ENCODE measurements at places on chromosomes 1 and 21.

DNA sequence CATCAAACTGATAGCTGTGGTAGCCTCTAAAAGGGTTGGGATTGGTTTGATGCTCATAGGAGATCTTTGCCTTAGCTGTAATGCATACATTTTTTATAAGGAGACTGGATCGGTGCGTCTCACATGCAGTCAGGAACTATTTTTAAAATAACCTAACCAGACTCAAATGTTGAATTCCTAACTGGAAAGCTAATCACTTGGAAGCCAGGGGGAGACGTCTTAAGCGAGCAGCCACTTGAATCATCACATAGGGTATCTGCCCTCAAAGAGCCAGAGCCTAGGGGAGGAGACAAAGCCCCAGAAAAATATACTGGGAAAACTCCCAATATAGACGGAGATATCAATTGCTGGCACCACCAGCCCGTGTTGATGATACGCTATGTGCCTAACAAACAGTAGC lies 61.7 kb upstream of the PUM1 start:
- no peak for DNase-seq

DNA sequence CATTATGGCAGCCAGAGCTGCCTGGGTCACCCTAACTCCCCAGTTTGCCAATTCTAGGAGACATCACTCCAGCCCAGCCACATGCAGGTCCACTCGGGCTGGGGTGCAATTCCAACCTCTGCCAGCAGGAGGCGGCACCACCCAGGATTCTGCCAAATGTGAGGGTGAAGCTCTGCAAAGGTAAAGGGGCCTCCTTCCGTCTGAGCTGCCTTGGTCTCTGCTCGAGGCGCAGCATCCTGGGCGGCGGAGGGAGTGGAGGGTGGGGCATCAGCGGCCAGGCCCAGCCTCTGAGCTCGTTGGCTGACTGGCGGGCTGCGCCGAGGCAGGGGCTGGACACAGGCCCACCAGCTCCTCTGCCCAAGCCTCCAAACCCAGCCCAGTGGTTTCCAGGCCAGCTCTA lies 63.8 kb downstream of the ARHGEF16 start:
- no peak for DNase-seq

DNA sequence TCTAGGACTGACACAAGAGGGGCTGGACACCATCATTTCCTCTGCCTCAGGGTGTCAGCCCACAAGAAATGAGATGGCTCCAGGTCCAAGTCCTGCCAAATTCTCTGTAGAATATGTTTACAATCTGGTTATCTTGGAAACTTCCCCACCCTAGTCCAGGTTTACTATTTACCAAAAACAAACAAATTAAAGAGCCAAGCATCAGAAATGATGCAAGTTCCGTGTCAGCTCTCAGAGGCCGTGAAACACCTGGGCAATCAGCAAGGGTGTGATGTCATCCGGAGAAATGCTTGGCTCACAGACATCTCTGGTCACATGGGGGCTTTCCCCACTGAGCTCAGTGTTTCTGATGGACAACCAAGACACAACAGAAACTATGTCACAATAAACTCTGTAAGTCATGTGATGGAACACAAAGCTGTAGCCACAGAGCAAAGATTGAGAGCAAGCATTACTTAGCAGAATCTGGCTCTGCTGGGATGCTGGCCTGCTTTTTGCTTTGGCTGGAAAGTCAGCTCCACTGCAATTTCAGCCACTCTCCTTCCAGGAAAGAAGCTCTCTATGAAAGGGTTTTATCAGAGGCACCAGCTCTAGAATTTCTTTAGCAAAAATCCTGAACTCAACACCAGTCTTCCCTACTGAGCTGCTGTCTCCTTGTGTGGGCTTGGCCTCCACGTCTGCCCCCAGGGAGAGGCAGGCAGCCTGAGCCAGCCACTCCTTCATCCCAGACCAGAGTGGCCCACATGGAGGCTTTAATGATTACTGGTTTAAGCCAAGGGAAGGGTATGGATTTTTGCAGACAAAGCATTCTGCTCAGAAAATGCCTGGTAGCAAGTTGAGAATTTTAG lies 55.9 kb downstream of the NENF start:
- peak; percentile 80 for DNase-seq

DNA sequence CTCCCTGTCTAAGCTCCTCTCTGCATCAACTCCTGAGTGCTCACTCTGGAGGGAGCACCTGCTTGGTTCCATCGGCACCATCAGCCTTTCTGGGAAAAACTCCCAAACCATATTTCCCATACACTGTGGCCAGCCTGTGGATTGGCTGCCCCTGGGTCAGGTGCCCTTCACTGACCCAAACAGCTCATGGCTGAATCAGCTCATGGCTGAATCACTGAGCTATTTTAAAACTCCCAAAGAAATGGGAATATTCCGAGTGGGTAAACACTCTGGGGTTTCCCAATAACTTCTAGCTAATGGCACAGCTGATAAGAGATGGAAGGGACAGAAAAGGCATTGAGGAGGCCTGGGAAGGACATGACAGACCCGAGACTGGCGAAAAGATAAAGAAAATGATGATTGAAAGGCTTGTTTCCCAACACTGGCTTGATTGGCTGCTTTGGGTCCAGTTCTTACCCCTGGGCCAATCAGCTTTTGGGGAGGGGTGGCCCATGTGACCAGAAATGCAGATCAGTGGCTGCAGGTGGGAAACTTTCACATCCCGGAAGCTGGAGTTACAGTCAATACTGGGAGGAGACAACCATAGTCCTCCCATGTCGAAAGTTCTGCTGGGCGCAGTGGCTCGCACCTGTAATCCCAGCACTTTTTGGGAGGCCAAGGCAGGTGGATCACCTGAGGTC lies 37.3 kb upstream of the KAZN start:
- DNase-seq, result no peak

DNA sequence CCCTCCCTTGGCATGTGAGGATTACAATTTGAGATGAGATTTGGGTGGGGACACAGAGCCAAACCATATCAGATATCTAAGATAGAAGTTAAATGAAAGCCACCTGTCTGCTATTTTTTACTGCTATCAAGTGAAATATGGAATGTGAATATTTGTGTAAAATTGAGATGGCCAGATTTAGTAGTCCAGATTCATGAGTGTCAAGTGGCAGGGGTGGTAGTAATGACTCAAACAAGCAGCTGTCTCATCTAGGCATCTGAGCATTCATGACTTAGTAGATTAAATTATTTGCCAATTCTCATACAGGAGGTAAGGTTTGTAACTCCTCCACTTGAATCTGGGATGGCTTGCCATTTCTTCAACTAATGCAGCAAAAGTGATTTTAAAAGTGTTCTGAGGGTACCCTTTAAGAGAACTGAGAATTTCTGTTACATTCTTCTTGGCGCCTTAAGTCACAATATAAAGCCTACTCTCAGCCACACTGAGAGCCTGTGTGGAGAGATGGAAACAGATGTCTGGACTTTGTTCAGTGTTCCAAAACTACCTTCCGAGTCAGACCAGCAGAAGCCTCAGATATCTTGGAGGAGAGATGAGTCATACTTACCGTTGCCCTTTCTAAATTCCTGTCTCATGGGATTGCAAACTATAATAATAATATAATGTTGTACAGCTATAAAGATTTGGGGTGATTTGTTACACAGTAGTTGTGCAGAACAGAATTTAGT lies 1065.6 kb upstream of the TMPRSS15 start:
- DNase-seq, result no peak

DNA sequence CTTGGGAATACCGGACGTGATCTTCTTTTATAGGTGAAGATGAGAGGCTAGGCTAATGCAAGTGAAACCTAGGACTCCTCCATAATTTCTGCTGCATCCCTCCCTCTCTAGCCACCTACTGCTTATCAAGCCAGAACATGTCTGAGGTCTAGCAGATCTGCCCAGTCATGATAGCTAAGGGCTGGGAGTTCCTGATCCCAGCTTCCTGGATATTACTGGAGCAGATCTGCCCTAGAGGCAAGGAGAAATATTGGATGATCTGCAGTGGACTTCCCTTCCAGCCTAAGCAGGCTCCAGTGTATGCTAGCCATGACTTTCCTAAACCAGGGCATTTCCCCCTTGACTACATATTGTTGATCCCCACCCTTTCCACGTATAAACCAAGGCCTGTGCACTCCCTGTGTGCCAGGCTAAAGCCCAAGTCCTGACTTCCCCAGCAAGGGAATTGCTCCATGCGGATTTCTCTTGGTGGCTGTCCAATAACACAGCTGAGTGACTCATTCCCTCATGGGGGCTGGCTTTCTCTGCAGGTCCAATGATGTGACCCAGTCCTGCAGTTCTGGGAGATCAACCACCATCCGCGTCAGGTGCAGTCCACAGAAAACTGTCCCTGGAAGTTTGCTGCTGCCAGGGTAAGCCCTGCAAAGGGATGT lies 15.5 kb upstream of the SARS1 start:
- DNase-seq, result no peak

DNA sequence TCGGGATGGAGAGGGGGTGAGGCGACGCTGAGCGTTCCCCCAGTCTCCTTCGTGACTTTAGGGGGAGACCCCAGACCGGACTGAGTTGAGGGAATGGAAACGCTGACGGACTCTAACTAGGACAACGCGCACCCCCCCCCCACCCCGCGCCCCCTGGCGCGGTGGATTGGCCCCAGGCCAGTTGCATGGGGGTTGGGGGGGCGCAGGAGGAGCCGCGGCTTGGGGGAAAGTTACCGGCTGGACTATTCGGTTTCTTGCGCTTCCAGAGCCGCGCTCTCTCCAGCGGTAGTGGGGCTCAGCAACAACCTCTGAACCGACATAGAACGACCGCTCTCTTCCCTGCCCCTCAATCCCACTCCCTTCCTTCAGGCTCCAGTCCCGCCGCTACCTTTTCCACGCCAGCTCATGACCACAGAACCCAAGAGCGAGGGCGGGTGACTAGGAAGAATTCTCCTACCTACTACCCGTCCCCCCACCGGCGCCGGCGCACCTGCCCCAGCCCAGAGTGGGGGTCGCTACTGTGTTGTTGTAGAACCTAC lies 694 bp downstream of the ZBTB7B start:
- no peak for DNase-seq

DNA sequence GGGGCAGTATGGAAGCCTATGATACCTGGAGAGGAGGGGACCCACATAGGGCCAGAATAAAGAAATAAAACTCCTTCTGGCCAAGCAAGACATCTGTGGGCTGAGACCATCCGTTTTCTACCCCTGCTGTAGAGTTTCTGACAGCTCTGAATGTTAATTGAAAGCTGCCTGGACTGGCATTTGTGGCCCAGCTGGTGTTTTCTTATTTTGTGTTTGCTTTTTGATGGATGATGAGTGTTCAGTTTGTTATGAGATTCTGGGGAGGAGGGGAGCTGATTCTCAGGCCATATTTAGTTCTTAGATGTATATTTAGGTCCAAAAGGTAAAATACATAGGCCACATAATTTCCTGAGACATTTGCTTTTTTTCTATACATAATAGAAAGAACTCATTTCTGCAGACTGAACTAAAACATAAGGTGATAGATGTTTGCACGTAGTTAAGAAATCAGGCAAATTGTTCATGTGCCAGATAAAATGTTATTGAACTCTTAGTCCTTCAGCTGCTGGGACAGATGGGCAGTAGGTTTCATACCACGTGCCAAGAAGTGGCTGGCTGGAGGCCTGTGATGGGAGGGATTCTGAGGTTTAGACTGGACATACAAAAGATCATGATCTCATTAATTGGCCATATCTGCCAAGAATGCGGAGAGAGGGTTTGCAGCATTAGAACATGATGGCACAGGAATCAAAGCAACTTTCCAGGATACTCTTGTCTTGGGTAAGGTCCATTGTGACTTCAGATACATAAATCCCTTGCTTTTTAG lies 54.1 kb downstream of the DSCAM start:
- no peak for DNase-seq

GRCh38 chr1:177302357-177303044 lies 131.7 kb downstream of the BRINP2 start:
- DNase-seq, result no peak

GRCh38 chr1:4346131-4346530 lies 308.3 kb upstream of the AJAP1 start:
- no peak for DNase-seq

- no peak for DNase-seq
These were observed 416.3 kb upstream of the ESRRG start for GRCh38 chr1:217139513-217139912.

GRCh38 chr1:101748077-101748476 lies 248.6 kb downstream of the OLFM3 start:
- DNase-seq, result no peak

- no peak for DNase-seq
These were observed 2.9 kb upstream of the GPR25 start for GRCh38 chr1:200869753-200870391.

- DNase-seq, result no peak
These were observed 59.1 kb downstream of the APCS start for GRCh38 chr1:159646687-159647086.

DNA sequence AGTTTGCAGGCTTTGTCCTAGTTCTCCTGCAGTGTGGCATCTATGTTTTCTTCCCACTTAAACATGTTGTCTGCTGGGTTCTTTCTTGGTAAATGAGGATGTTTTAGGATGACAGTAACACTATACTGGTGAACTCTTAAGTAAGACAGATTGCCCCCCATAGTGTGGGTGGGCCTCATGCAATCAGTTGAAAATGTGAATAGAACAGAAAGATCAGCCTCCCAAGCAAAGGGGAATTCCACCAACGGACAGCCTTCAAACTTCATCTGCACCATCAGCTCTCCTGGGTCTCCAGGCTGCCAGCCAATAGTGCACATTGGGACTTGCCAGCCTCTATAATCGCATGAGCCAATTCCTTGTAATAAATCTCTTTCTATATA lies 10.7 kb upstream of the TARBP1 start:
- no peak for DNase-seq

GRCh38 chr1:34474566-34474965 lies 280.3 kb upstream of the GJB5 start:
- DNase-seq, result no peak

- DNase-seq, result no peak
These were observed 3.8 kb upstream of the MYOG start for GRCh38 chr1:203089651-203090045.

- DNase-seq, result no peak
These were observed 538.4 kb upstream of the NCAM2 start for GRCh38 chr21:20459838-20460237.

DNA sequence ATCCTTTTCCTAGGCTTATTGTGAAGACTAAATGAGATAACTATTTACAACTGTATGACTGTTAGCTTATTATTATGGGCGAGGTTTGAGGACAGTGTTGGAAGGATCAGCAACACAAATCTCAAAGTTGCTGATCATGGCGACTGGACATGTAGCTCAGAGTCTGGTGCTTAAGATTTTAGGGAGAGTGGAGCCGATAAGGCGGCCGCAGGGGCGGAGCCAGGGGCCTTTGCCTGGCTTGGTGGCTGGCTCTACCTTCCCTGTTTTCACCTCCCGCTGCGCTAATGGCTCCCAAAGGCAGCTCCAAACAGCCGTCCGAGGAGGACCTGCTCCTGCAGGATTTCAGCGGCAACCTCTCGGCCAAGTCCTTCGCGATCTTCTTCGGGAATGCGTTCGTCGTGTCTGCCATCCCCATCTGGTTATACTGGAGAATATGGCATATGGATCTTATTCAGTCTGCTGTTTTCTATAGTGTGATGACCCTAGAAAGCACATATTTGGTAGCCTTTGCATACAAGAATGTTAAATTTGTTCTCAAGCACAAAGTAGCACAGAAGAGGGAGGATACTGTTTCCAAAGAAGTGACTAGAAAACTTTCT lies 45.5 kb downstream of the GIPC2 start:
- DNase-seq, result no peak

GRCh38 chr1:168135921-168136708 lies 615 bp downstream of the GPR161 start:
- DNase-seq, result no peak

- DNase-seq, result no peak
These were observed 55.5 kb downstream of the EPS15 start for GRCh38 chr1:51463561-51463960.

GRCh38 chr1:209791920-209792319 lies 7.6 kb upstream of the C1orf74 start:
- no peak for DNase-seq

GRCh38 chr1:214917081-214917635 lies 165.4 kb upstream of the KCNK2 start:
- no peak for DNase-seq
